Gastrocnemius medialis (tissue), 4 donors: ENCODE measurements at places on chromosomes 1 and 21.
A peak's percentile ranks its signal among the peaks of the same experiment; 100 is the strongest.

DNA sequence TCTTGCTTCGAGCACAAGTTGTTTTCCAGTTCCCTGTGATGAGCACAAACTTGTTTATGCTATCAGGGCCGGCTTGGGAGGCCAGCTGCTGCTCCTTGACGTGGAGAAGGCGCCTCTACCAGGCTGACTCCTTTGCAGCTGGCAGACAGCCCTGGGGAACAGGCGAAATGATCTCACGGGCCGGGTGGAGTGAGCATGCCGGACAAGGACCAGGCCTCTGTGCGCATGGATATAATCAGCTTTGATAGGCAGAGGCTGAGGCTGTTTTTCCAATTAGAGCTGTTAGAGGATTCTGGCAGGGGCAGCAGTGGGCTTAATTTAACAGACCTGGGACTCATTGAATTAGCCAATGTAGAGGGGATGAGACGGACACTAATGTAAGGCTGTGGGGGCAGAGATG, 38.9 kb downstream of the FAM163A start:
- no peak overlapping the region for H3K27ac ChIP-seq
- H3K4me3 ChIP-seq: no peak overlapping the region
- DNase-seq: peak; percentile 27
- no peaks in the 10 kb centered on the region for H3K36me3 ChIP-seq
- H3K4me1 ChIP-seq: no peaks in the 10 kb centered on the region

DNA sequence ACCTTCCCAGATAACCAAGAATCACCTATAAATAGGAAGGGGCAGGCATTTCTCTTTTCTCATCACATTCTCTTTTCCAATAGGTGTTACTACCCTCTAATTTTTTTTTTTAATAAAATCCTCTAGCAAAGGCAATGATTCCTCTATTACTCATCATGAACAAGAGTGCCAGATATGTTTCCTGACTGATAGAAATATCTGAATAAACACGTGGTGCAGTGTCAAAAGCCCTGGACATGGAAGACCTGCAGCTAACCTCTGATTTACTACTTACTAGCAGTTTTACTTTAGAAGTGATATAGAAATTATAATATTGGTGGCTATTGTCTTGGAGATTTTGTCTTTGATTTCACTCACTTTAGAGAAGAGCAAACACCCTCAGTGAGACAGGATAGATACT, 194.6 kb upstream of the SAMSN1 start:
- H3K4me3 ChIP-seq: no peak overlapping the region
- DNase-seq: no peak
- H3K4me1 ChIP-seq: no peaks in the 10 kb centered on the region
- H3K27me3 ChIP-seq: no peaks in the 10 kb centered on the region
- no peak overlapping the region for H3K27ac ChIP-seq

- H3K4me3 ChIP-seq: no peak overlapping the region
- H3K27ac ChIP-seq: no peak overlapping the region
- H3K27me3 ChIP-seq: no peaks in the 10 kb centered on the region
- H3K36me3 ChIP-seq: no peaks in the 10 kb centered on the region
- DNase-seq: no peak
Observed at GRCh38 chr1:186498695-186499389, 37.9 kb upstream of the PDC start.

GRCh38 chr1:24222008-24222605, 35.0 kb upstream of the IFNLR1 start:
- H3K4me1 ChIP-seq: no peaks in the 10 kb centered on the region
- no peak for DNase-seq
- H3K4me3 ChIP-seq: no peak overlapping the region
- H3K27ac ChIP-seq: no peak overlapping the region
- peaks cover 16% of the 10 kb centered on the region for H3K27me3 ChIP-seq
- no peaks in the 10 kb centered on the region for H3K36me3 ChIP-seq

DNA sequence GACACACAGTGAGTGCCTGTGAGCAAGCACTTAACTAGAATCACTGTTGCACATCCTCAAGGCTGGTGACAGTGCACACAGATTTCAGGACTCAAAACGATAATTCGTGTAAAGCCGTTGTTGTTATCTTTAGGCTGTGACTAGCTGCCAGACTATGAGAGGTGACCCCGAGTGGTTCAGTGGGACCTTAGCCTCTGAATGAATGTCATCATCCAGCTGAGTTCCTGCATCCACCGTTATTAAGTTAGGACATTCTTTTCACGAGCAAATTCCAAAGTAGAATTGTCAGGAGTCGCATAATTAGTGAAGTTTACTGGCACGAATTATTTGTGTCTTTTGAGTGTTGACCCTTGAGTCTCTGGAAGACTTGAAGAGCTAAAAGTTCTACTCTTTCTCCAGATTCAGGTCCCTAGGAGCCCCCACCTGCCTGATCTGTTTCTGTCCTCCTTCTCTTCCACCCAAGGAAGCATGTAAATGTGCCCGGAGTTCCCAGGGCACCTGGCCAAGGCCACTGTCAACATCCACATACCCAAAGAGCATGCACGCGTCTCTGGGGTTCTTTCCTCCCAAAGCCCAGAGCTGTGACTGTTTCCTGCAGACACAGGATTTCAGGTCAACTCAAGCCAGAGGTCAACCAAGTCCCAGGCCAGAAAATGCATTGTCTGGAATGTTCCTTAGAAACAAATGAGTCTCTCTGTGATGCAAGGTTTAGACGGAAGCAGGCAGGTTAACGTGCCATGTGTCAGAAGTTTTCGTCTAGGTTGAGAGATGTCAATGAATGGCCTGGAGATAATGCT, 207.2 kb downstream of the TOMM20 start:
- H3K36me3 ChIP-seq: no peaks in the 10 kb centered on the region
- H3K27ac ChIP-seq: peak overlapping the region; percentile 89
- peaks cover 56% of the 10 kb centered on the region for H3K4me1 ChIP-seq
- no peaks in the 10 kb centered on the region for H3K27me3 ChIP-seq
- no peak overlapping the region for H3K4me3 ChIP-seq

- H3K27ac ChIP-seq: peak overlapping the region; percentile 96
- H3K27me3 ChIP-seq: no peaks in the 10 kb centered on the region
- no peaks in the 10 kb centered on the region for H3K36me3 ChIP-seq
- H3K4me1 ChIP-seq: peaks cover 15% of the 10 kb centered on the region
- DNase-seq: no peak
Observed at GRCh38 chr1:13582713-13583443, 754 bp upstream of the PDPN start.

- peak overlapping the region; percentile 71 for H3K27ac ChIP-seq
- no peaks in the 10 kb centered on the region for H3K27me3 ChIP-seq
- H3K4me3 ChIP-seq: peak overlapping the region; percentile 88
- no peak for DNase-seq
- H3K36me3 ChIP-seq: no peaks in the 10 kb centered on the region
Observed at GRCh38 chr1:86396498-86396890, 371 bp upstream of the ODF2L start.

GRCh38 chr1:47824297-47824696, 172.9 kb downstream of the TRABD2B start:
- H3K27me3 ChIP-seq: no peaks in the 10 kb centered on the region
- H3K4me1 ChIP-seq: no peaks in the 10 kb centered on the region
- H3K36me3 ChIP-seq: no peaks in the 10 kb centered on the region
- DNase-seq: no peak
- no peak overlapping the region for H3K4me3 ChIP-seq
- no peak overlapping the region for H3K27ac ChIP-seq

- no peak overlapping the region for H3K4me3 ChIP-seq
- no peak for DNase-seq
- H3K36me3 ChIP-seq: no peaks in the 10 kb centered on the region
Observed at GRCh38 chr1:96872757-96873156, 151.2 kb downstream of the PTBP2 start.

GRCh38 chr21:32930673-32931072, 95.1 kb upstream of the OLIG2 start:
- H3K27ac ChIP-seq: no peak overlapping the region
- H3K27me3 ChIP-seq: no peaks in the 10 kb centered on the region
- DNase-seq: no peak
- no peaks in the 10 kb centered on the region for H3K4me1 ChIP-seq
- H3K4me3 ChIP-seq: no peak overlapping the region
- H3K36me3 ChIP-seq: no peaks in the 10 kb centered on the region

DNA sequence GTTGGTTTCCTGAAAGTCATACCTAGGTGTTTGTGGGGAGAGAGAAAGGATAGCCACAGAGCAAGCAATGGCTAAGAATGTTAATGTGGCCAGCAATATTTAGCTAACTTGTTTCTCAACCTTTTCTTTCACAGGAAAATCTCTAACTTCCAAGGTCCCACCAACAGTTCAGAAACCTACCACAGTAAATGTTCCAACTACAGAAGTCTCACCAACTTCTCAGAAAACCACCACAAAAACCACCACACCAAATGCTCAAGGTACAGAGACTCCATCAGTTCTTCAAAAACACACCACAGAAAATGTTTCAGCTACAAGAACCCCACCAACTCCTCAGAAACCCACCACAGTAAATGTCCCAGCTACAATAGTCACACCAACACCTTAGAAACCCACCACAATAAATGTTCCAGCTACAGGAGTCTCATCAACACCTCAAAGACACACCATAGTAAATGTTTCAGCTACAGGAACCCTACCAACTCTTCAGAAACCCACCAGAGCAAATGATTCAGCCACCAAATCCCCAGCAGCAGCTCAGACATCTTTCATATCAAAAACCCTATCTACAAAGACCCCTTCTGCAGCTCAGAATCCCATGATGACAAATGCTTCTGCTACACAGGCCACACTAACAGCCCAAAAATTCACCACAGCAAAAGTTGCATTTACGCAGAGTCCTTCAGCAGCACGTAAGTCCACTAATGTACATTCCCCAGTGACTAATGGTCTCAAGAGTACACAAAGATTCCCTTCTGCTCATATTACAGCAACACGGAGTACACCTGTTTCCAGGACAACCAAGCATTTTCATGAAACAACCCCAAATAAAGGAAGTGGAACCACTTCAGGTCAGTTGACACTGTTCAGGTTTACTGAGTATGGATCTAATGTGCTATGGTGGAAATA, 15.3 kb downstream of the CD55 start:
- H3K36me3 ChIP-seq: peaks cover 3% of the 10 kb centered on the region
- H3K4me1 ChIP-seq: no peaks in the 10 kb centered on the region
- DNase-seq: no peak
- H3K27me3 ChIP-seq: no peaks in the 10 kb centered on the region
- no peak overlapping the region for H3K4me3 ChIP-seq

GRCh38 chr1:13990939-13991338, 291.0 kb downstream of the PRDM2 start:
- no peaks in the 10 kb centered on the region for H3K27me3 ChIP-seq
- H3K4me1 ChIP-seq: no peaks in the 10 kb centered on the region
- H3K27ac ChIP-seq: no peak overlapping the region
- H3K36me3 ChIP-seq: no peaks in the 10 kb centered on the region
- DNase-seq: no peak

GRCh38 chr21:17709266-17709611, 96.5 kb upstream of the BTG3 start:
- no peak overlapping the region for H3K4me3 ChIP-seq
- no peaks in the 10 kb centered on the region for H3K36me3 ChIP-seq
- H3K27me3 ChIP-seq: no peaks in the 10 kb centered on the region

DNA sequence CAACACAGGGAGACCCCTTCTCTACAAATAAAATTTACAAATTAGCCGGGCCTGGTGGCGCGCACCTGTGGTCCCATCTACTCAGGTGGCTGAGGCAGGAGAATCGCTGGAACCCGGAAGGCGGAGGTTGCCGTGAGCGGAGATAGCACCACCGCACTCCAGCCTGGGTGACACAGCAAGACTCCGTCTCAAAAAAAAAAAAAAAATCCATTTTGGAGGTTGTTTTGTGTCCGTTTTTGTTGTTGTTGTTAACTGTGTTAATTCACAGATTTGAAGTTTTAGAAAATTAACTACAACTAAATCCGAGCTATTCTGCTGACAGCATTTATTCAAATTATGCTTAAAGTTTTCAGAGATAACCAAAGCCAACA, 618 bp downstream of the CLCC1 start:
- H3K27ac ChIP-seq: peak overlapping the region; percentile 96
- H3K27me3 ChIP-seq: no peaks in the 10 kb centered on the region
- no peaks in the 10 kb centered on the region for H3K36me3 ChIP-seq
- peak overlapping the region; percentile 85 for H3K4me3 ChIP-seq

DNA sequence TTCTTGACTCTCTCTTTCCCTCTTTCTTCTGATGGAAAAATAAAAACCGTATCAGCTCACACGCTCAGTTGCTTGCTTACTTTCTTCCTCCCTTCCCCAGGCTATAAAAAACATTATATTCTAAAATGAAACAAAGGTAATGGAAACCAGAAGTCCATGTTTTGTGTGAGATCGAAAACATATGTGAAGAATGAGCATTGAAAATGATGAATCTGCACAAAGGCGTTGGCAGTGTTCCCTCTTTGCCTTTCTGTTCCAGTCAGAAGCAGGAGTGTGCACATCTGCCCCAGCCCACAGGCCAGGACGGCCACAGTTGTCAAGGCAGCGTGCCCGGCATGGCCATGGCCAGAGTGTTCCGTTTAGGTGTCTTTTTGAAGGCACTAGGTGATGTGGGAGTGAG, 185.3 kb upstream of the USP24 start:
- no peak overlapping the region for H3K27ac ChIP-seq
- no peaks in the 10 kb centered on the region for H3K4me1 ChIP-seq
- H3K27me3 ChIP-seq: no peaks in the 10 kb centered on the region
- no peak for DNase-seq
- H3K36me3 ChIP-seq: no peaks in the 10 kb centered on the region
- no peak overlapping the region for H3K4me3 ChIP-seq

DNA sequence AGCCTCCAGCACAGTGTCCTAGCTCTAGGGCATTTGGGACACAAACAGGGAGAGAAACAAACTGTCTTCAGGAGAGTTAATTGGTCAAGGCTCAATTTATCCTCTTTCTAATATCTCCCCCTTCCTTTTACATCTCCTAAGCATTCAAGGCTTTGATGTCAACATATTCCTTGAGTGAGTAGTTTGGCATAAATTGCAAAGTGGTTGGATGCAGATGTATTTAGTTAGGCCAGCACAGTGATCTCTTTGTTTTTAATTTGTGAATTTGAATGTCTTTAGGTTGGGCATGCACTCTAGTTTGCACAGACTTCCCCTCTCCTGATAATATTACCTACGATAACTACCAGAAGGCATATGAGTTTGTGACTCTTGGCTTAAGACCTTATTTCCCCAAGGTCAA, 12.5 kb upstream of the OLFML2B start:
- no peak overlapping the region for H3K27ac ChIP-seq
- H3K4me3 ChIP-seq: no peak overlapping the region
- DNase-seq: no peak

DNA sequence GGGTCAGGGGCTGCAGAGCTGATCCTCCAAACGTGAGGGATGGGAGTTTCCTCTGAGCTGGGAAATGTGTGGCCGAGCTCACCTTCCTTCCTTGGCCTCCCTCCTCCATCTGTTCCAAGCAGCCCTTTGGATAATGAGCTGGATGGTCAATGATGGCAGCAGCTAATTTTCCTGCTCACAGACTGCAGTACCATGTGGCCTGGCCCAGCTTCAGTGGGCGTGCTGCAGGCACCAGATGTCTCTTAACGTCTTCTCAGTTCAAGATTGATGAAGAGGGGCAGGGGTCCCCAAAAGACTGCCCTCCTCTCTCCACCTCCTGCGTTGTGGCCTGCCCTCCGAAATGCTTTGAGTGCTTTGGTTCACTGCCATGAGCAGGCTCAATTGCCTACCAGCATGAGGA, 86.0 kb downstream of the UBIAD1 start:
- H3K4me1 ChIP-seq: no peaks in the 10 kb centered on the region
- H3K4me3 ChIP-seq: no peak overlapping the region
- no peak overlapping the region for H3K27ac ChIP-seq
- H3K36me3 ChIP-seq: no peaks in the 10 kb centered on the region
- DNase-seq: no peak
- H3K27me3 ChIP-seq: peaks cover 21% of the 10 kb centered on the region

GRCh38 chr1:192554904-192555303, 20.7 kb upstream of the RGS1 start:
- H3K27ac ChIP-seq: no peak overlapping the region
- no peaks in the 10 kb centered on the region for H3K4me1 ChIP-seq
- H3K4me3 ChIP-seq: no peak overlapping the region
- H3K36me3 ChIP-seq: no peaks in the 10 kb centered on the region

- no peak for DNase-seq
- no peak overlapping the region for H3K27ac ChIP-seq
- no peaks in the 10 kb centered on the region for H3K27me3 ChIP-seq
Observed at GRCh38 chr1:37124501-37124900, 90.2 kb upstream of the GRIK3 start.
